ENCODE measurements at places on chromosomes 11 and 22.

DNA sequence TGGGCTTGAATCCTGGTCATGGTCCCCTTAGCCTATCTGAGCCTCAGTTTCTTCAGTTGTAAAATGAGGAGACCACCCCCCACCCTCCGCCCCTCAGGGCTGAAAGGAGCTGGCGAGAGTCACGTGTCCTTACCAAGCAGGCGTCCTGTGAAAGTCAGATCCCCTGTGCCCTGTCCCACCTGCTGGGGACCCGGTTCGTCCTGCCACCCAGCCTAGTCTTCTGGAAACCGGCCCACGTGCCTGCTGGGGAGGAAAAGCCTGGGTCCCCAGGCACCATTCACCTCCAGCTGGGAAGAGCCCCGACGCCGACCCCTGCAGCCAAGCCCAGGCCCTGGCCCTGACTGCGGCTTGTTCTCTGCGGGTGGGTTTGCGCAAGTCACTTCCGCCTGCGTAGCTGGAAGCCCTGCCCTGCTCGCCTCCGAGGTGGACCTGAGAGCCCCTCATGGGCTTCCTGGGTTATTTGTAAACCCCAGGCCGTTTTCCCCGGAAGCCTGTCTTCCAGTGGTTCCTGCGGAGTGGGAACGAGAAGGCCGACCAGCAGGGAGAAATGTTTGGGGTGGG, 679 bp upstream of the SSH3 start:
- peak; percentile 19 for ATAC-seq

- no peak for ATAC-seq
These were observed 21.4 kb downstream of the CHKA start for GRCh38 chr11:68099474-68100405.

DNA sequence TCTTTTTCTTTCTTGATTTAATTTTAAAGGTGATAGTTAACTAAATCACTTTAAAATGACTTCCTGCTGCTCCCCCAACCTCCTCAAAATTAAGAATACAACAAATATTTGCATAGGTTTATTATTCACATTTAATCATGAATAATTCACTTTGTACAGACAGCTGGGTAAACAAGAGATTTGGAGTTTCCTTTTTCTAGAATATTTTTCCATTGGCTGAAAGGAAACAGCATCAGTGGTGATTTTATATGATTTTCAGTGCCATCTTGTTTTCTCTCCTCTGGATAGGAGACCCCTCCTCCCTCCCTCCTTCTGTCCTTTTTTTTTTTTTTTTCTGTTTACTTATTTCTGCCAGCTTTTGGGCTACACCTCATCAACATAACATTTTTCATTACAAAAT, 60.5 kb downstream of the LIF start:
- ATAC-seq: no peak

DNA sequence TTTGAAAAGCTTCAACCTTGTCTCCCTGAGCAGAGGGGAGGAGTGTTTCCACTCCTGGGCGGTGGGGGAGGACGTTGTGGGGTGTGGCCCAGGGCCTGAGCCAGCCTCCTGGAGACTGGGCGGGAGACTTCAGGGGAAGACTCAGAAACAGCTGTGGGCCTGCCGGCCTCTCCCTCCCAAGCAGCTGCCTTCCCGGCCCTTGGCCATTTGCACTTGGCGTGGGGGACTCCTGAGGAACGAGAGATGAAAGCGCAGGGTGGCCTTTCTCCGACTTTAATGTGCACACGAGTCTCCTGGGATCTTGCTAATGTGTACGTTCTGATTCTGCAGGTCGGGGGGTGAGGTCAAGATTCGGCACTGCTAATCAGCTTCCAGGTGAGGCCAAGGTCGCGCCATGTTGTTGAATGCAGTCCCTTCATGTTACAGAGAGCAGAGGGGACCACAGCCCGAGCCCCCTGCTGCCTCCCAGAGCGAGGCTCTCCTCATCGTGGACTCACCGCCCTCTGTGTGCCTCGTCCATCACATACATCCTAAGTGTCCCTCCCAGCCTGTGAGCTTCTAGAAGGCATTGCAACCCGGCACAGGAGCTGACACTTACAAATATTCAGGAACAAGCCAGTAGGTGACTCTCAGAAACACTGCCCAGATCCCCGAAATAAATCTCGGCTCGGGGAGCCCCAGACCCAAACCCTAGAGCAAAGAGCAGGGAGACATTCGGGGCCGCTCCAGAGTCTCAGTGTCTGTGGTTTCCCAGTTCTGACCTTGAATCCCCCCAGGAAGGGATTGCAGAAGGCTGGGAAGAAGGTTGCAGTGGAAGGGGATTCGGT, 7.7 kb downstream of the LIF start:
- peak; percentile 52 for ATAC-seq

- no peak for ATAC-seq
These were observed 528.1 kb downstream of the MN1 start for GRCh38 chr22:27273436-27273835.

GRCh38 chr11:34426766-34427185, 12.0 kb upstream of the CAT start:
- peak; percentile 72 for ATAC-seq

GRCh38 chr11:24781288-24781687, 284.4 kb downstream of the LUZP2 start:
- no peak for ATAC-seq

DNA sequence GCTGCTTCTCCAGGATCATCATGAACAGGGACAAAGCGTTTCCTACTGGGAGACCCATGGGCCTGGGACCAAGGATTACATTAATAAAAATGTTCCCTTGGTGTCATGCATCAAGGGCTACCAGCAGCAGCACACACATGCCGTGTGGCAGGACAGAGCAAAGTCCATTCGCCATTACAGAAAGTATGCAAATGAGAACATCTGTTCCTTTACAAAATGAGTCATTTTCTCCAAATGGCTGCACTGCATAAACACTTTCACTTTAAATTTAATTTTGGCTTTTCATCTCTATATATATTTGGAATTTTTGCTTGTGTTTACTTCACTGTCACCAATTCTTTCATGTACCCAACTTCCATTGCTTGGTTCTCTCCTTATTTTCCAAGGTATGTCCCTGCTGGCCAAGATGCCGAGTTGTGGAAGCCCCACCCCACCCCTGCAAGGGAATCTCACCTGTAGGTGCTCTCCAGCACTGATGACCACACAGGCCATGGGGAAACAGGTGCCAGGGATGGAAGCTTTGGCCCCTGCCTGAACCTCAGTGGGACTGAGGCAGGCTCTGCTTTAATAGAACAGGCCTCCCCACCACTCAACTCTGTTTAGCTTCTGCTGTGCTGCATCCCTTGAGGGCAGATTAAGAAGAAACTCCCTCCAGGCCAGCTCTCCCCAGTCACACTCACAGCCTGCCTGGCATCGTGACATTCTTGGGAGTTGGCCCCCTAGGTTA, 15.6 kb upstream of the GNAZ start:
- ATAC-seq: no peak

- no peak for ATAC-seq
These were observed 11.3 kb downstream of the EED start for GRCh38 chr11:86255896-86256295.

DNA sequence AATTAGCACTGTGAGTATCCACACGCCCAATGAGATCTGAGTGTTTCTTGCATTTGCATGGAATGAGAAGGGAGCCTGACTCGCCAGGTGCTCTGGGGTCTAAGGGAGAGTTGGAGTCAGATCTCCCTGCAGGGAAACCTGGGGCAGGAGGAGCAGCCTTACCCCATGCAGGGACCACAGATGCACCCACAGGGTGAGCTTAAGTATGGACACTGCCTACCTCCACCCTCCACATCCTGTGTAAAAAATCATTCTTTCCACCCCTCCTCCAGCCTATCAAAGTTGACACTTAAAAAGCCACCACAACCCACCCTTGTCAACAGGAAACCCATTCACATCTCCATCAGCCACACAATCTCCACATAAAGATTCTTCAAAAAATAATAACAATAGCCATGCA, 67.0 kb upstream of the IGLL5 start:
- no peak for ATAC-seq

GRCh38 chr11:106724293-106724892, 293.9 kb downstream of the GUCY1A2 start:
- ATAC-seq: peak; percentile 43

DNA sequence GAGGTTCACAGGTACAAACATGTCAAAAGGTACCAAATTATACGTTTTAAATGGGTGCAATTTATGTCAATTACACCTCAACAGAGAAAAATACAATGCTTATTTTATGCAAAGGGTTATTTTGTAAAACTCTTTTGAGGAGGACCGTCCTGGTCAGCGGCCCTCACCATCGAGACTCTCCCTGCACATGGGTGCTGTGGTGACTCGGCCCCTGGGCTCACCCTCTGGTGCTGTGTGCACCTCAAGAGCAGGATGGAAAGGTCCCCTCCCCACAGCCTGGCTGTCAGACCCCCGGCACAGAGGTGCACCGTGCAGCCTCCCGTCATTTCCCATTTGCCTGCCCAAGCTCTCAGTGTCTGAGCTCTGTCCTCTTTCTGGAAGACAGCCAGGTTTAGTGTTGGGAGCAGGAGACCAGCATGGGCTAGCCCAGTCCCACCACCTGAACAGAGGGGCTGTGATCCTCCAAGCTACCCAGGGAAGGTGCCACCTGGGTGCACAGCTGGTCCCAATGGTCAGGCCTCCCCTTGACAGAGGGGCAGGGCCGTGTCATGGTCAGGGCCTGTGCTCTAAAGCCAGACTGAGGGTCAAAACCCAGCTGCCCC, 41.8 kb upstream of the PRODH start:
- ATAC-seq: no peak

DNA sequence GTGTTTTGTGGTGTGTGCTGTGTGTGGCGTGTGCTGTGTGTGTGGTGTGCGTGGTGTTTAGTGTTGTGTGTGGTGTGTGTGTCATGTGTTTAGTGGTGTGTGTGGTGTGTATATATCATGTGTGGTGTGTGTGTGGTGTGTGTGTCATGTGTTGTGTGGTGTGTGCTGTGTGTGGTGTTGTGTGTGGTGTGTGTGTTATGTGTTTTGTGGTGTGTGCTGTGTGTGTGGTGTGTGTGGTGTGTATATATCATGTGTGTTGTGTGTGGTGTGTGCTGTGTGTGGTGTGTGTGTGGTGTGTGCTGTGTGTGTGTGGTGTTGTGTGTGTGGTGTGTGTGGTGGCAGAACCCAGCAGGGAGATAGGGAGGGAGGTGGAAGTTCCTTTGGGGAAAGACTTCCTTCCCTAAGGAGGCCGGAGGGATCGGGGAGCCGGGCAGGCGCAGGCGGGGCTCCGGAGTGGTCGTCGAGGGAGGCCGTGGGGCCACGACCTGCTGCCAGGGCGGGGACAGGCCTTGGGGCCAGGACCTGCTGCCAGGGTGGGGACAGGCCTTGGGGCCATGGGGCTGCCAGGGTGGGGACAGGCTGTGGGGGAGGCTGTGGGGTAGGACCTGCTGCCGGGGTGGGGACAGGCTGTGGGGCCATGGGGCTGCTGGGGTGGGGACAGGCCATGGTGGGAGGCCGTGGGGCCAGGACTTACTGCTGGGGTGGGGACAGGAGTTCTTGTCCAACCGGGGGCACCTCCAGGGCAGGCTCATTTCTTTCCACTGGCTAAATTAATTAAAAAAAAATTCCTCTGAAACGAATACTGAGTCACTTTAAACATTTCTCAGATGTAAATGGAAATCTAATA, 15.2 kb downstream of the PIM3 start:
- ATAC-seq: no peak

DNA sequence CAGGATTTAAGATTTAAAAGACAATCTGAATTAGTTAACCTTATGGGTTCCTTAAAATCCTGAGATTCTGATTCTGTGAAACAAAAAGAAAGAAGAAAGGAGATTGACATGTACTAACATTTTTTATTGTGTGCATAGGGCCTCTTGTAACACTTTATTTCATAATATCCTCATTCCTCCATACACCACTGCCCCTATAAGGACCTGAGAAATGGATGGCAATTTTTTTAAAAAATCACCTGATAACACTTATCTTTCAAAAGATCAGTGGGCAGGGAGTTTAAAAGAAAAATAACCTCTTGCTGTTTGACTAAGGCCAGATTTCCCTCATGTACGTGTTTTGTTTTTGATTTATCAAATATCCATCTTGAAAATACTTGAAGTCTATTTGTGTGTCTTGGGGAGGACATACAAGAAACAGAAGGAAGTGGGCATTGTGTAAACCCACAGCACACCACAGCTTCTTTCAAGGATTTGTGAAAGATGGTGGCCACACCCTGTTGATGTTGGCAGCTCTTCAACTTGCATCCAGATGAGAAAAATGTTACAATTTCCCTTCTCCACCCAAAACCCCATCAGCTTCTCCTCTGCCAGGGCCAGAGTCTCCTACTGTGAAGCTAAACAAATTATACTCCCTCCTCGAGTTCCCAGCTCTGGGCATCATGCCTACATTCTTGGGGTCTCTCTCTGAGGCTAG, 35.0 kb upstream of the MPEG1 start:
- peak; percentile 62 for ATAC-seq

GRCh38 chr11:121132211-121132976, 31.4 kb downstream of the TECTA start:
- ATAC-seq: no peak

- no peak for ATAC-seq
These were observed 116.0 kb downstream of the RBFOX2 start for GRCh38 chr22:35912658-35913057.

DNA sequence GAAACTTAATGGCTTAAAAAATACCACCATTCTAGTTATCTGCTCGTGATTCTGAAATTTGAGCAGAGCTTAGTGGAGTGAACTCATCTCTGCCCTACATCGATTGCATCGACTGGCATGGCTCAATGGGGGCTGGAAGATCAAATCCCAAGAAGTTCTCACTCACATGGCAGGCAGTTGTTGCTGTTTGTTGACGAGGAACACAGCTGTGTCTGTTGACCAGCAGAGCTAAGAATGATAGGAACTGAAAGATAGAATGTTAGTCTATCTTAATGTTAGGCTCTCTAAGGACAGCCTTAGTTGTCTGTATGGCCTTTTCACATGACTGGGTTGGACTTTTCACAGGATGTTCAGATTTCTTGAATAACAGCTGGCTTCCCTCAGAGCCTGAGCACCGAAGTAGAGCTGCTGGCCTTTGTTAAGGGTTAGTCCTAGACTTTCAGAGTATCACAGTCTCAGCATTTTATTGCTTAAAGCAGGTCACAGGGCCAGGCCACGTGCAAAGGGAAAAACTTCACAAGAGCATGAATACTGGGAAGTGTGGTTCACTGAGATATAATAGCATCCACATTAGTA, 31.6 kb upstream of the IZUMO1R start:
- ATAC-seq: no peak

DNA sequence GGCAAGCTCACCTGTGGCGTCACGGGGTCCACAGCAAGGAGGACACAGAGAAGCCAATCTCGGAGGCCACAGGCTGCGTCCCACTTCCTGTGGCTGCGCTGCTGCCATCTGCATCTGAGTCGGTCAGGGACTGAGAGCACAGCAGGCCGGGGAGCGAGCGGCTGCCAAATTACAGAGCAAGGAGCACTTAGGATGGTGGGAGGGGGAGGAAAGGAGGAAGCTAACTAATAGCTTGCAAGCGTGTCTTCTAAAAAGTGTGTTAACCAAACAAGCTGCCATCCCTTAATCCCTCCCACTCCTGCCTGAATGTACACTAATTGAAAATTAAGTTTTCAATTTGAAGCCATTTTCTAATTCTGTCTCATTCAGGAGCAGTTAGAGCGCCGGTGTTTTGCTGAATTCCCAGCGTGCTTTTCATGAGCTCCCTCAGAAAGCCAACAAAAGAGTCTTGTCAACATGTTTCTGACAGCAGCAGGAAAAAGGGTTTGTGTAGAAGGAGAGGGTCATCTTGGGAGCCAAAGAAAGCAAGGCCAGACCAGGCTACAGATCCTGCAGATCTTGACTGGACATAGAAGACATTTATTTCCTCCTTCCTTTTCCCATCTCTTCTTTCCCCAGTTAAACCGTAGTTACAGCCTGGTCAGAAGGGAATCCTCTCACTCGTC, 42.4 kb upstream of the API5 start:
- no peak for ATAC-seq
